ENCODE measurements at places on chromosomes 12 and 14.

DNA sequence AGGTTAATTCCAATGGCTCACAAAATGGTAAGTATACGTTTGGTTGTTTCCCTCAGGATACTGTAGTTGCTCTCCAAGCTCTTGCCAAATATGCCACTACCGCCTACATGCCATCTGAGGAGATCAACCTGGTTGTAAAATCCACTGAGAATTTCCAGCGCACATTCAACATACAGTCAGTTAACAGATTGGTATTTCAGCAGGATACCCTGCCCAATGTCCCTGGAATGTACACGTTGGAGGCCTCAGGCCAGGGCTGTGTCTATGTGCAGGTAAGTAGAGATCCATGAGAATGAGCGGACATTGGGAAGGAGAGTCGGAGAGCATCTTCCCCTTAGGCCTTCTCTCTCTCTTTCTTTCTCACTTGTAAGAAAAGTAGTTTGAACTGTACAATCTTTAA, 45.4 kb downstream of the A2ML1 start:
- DNase-seq: no peak

GRCh38 chr14:55450987-55451386, 10.6 kb upstream of the TBPL2 start:
- DNase-seq: no peak

DNA sequence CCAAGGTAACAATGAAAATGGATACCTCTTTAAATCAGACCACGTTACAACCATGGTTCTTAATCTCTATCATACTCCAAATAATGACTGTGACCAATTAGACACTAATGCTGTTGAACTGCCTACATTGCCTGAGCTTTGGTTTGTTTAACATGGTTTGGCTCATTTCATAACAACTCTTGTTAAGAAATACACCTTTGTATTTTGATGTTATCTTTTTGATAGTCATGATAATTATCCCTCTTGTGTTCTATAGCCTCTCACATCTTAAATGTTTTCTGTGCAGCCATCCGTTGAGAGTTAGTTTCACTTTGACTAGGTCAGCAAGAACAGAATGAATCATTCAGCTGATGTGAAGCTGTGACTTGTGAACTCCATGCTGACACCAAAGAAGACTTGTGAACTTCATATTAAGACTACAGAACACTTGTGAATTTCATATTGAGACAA, 75.5 kb upstream of the RERGL start:
- no peak for DNase-seq

DNA sequence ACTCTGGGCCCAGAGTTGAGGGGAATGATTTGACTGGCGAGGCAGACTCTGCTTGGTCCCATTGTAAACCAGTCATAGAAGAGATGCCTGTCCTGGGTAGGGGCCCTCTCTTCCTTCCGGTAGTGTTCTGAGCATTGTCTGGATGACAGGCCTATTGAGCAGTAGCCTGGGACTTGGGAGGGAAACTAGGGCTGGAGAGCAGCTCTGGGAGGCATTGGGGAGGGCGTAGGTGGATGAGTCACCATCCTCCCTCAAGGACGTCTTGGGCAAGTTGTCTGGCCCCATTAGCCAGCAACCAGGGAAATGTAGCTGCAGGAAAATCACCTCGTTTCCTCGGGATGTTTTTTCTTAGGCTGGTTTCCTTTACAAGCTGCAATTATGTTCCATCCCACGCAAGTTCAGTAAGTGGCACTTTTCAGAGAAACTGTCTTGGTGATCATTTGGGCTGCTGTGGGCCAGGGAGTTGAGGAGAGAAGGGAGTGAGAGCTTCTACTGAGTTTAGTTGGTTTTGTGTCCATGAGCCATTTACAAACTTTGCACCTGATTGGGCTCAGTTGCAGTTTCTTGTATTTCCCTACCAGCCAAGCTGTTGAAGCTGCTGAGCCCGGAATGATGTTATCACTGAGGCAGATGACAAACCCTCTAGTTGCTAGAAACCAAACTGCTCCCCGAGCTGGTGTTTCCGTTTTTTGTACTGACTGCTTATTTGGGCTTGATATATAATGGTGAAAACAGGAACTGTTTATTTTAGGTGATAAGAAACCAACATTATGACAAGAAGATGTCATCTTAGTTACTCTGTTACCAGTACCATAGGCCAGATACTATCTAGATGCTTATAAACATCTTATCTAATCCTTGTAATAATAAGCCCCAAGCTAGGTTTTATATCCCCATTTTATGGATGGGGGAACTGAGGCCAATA, 147.6 kb downstream of the CHST11 start:
- no peak for DNase-seq

- no peak for DNase-seq
Observed at GRCh38 chr14:99067927-99068326, 204.1 kb downstream of the BCL11B start.

- no peak for DNase-seq
Observed at GRCh38 chr14:94377866-94378470, 10.4 kb downstream of the SERPINA1 start.

GRCh38 chr14:91329486-91330014, 85.0 kb upstream of the GPR68 start:
- DNase-seq: no peak

DNA sequence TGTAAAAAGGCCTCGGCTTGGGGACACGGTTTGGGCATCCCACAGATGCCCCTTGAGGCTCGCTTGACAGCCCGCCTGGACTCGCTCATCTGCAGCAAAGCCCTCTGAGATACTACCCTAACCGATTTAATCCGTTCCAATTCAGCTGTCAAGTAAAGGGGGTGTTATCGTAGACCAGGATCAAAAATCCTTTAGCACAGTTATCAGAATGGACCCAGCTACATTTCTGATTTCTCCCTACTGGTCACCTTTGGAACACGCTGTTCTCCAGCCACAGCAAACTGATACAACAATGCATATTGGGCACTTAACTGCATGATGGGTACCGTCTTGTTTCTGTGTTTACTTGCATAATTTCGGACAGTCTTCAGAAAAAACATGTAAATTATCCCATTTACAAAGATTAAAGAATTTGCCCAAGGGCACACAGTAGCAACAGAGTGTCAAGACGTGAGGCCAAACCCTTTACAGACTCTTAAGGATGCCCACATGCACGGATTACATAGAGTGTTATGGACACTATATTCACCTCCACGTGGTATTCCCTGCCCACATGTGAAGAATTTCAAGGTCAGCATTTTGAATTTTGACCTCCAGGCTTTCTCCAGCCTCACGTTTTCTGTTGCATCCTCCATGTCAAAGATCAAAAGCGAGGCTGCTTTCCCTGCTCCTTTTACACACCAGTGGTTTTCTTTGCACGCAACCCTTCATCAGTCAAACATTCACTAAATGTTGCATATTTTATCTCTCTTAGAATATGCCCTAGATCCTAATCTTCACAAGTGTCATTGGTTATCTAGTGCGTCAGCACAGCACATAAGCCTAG, 3.2 kb upstream of the DUSP6 start:
- DNase-seq: no peak

DNA sequence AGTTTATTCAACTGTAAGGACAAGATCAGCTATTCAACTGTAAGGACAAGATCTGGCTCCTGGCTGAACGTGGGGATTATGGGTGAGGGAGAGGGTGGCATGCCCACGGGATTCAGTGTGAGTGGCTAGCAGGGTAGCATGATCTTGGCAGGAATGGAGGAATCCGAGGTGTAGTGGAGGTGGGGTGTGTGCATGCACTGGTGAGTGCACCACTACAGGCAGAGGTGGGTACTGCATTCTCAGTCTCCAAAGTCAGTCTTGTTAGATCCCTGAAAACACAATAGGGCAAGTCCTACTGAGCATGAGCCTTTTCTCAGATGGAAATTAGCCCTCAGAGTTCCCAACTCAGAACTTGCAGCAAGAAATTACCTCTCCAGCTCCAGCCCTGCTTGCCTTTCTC, 32.2 kb upstream of the DCD start:
- no peak for DNase-seq

DNA sequence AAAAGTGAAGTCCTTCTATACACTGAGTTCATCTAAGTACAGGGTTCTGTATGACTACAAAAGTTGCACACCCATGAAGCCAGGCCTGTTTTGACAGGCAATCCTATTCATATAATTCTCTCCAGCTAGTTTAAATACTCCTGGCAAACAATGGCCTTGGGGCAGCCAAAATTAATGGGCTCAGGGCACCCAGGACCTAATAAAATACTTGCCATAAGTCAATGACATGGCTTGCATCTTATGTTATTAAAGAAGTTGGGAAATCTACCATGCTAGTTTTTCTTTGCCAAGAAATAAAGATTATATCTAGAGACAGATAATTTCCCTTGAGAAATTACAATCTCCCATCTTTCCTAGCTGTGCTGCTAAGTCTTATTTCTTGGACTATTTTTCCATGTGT, 11.1 kb upstream of the TMTC1 start:
- no peak for DNase-seq

DNA sequence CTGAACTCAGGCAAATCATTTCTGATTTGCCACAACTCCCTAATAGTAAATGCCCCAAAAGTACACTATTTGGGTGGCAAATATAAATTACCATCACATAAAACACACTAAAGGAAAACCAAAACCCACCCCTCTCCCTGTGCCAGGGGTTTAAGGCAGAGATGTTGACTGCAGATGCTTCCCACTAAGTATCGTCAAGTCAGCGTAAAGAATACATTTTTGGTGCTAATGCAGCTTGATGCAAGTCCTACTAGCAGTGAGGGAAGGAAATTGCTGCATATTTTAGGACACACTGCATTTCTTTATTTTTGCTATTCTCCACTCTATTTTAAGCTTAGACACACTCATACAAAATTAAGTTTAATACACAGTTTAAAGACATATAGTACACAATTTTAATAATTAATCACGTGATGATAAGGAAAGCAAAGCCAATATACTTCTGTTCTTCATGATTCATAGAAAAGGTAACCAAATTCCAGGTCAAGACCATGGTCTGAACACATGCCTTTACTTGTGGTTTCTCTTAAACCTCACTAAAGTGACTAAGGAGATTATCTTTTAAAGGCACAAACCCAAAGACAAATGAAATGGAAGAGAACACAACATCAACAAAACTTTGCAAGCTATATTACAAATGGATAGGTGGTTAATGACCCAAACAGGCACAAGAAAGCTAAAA, 162.2 kb downstream of the STXBP6 start:
- no peak for DNase-seq

DNA sequence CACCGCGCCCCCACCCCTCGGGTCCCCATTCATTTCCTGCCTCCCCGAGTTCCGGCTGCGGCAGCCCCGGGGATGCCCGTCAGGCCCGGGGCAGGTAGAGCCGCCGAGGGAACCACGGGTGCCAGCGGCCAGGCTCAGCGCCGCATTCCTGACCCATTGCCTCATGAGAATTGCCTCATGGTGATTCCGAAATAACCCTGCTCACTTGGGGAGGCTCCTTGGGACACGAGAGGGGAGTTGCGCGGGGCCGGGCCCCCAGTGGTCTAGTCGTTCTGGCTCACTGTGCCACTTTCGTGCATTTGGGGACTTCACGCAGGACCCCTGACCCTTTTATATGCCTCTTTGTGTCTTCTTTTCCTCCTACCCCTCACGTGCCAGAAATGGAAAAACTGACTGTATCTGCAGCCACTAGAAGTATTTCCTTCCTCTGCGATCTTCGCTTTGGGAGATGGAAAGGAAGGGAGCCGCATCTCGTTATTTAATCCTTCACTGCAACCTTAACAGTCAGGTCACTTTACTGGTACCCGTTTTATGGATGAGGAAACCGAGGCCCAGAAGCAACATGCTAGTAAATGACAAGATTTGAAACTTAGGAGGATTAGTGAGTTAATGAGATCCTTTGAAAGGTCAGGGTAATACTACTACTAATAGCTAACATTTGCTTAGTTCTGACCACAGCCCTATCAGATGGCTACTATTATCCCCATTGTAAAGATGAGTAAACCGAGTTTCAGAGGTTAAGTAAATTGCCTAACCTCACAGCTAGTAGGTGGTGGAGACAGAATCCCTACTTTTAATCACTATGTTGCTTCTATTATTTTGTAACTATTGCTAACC, 768 bp downstream of the PTPN11 start:
- DNase-seq: no peak

GRCh38 chr12:6407236-6407954, 23.4 kb downstream of the LTBR start:
- DNase-seq: no peak

DNA sequence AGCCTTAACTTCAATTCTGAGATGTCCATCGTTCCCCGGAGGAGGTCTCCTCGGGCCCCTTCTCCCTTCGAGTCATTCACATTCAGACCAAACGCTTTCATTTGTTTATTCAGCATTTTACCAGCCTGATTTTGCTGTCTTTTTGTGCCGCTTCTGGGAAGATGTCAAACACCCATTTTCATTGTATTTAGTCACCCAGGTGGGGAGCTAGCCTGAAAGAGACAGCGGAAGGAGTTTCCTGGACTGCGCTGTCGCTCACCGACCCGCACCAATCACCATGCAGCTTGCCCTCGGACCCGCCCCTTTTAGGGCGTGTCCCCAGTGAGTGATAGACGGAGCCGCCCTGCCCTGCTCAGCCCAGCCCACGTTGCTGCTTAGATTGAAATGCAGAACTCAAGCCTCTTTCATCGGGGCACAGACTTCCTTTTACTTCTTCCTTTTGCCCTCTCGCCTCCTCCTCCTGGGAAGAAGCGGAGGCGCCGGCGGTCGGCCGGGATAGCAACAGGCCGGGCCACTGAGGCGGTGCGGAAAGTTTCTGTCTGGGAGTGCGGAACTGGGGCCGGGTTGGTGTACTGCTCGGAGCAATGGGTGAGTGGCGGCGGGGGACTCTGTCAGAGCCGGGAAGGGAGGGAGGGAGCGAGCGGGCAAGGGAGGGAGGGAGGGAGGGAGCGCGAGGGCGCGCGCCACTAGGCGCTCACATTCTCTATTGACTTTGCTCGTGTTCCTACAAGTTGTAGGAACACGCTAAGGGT, at the start of gene PAX9:
Gene PAX9 (plus strand): TSS at position 355 of the 752 bp plus-strand sequence. CDS start 230 bp downstream, at position 585.
- no peak for DNase-seq

DNA sequence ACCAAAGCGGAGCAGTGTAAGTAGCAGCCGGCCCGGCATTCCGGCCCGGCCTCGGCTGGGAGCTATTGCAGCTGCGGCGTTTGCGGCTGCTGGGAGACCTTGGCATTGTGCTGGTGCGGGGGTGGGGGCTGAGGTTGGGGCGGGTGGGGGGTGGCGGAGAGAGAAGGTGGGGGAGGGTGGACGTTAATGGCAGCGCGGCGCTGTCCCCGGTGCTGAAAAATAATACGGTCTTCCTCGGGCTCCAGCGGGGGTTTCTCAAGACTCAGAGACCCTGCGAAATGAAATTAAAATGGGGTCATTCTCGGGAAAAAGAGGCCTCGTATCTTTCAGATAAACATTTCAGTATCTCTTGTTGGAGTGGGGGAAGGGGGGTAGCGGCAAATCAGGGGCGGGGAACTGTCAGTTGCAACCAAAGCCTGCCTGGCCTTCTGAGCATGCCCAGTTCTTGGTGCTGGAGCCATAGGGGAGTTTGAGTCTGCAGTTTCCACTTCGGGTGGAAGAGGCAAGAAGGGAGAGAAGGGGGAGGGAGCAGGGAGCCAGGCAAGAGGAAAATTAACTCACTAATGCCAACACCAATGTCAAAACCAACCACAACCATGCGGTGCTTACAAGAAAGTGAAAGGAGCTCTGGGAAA, 414 bp downstream of the UNC79 start:
- peak; percentile 45 for DNase-seq

DNA sequence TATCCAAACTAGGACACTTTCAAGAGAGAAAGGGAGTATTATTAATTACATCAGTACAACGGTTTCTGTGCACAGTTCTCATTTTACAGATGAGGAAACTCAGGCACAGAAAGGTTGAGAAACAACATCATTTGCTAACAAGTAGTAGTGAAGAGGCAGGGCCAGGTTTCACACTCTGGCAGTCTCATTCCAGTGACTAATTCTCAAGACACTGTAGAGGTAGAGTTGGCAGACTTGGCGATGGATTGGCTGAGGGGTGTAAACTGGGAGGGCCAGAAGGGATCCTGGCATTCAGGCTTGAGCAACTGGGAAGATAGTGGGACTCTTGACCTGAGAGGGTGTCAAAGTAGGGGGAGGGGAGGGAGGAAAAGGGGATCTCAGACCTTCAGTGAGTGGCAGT, 73.8 kb upstream of the BDKRB2 start:
- DNase-seq: no peak
